ENCODE measurements at places on chromosomes 6 and 20. TPM values are rescaled to one million over a fixed set of nuclear protein-coding genes. Genes with fewer than 3 reads are reported as not detected.

Gene DEFB124
- not detected for total RNA-seq

Gene HLA-DRA
- not detected for total RNA-seq

Gene LKAAEAR1
- total RNA-seq: not detected

Gene KCNK5
- total RNA-seq: not detected

Gene ENPP1
- total RNA-seq: 56.5 TPM

Gene MYH7B
- 0.18 TPM for total RNA-seq

GRCh38 chr20:62393830-62394229 lies 6.9 kb downstream of the RPS21 start:
- H3K4me3 ChIP-seq: no peak overlapping the region
- DNase-seq: no peak
- H3K36me3 ChIP-seq: peaks cover 33% of the 10 kb centered on the region
- no peak overlapping the region for H3K27ac ChIP-seq
- peaks cover 9% of the 10 kb centered on the region for H3K4me1 ChIP-seq
- no peaks in the 10 kb centered on the region for H3K27me3 ChIP-seq

- peaks cover 35% of the 10 kb centered on the region for H3K4me1 ChIP-seq
- DNase-seq: no peak
- no peaks in the 10 kb centered on the region for H3K27me3 ChIP-seq
- peaks cover 6% of the 10 kb centered on the region for H3K36me3 ChIP-seq
These were observed 579 bp upstream of the BPHL start for GRCh38 chr6:3117912-3118352.

- H3K36me3 ChIP-seq: no peaks in the 10 kb centered on the region
- peaks cover 71% of the 10 kb centered on the region for H3K27me3 ChIP-seq
- no peak for DNase-seq
- H3K4me3 ChIP-seq: no peak overlapping the region
- no peaks in the 10 kb centered on the region for H3K4me1 ChIP-seq
These were observed 99.8 kb downstream of the SMOC2 start for GRCh38 chr6:168540713-168541291.

- H3K4me1 ChIP-seq: no peaks in the 10 kb centered on the region
- no peak overlapping the region for H3K27ac ChIP-seq
- no peaks in the 10 kb centered on the region for H3K27me3 ChIP-seq
- no peak overlapping the region for H3K4me3 ChIP-seq
These were observed 34.8 kb downstream of the C6orf118 start for GRCh38 chr6:165274611-165275010.

- peaks cover 20% of the 10 kb centered on the region for H3K4me1 ChIP-seq
- H3K27me3 ChIP-seq: no peaks in the 10 kb centered on the region
- no peak overlapping the region for H3K4me3 ChIP-seq
- no peak overlapping the region for H3K27ac ChIP-seq
- H3K36me3 ChIP-seq: peaks cover 3% of the 10 kb centered on the region
- no peak for DNase-seq
These were observed 4.2 kb downstream of the STMN3 start for GRCh38 chr20:63648895-63649589.

- no peak for DNase-seq
- H3K4me3 ChIP-seq: no peak overlapping the region
- no peaks in the 10 kb centered on the region for H3K36me3 ChIP-seq
These were observed 5.8 kb upstream of the SGK1 start for GRCh38 chr6:134323698-134324097.

DNA sequence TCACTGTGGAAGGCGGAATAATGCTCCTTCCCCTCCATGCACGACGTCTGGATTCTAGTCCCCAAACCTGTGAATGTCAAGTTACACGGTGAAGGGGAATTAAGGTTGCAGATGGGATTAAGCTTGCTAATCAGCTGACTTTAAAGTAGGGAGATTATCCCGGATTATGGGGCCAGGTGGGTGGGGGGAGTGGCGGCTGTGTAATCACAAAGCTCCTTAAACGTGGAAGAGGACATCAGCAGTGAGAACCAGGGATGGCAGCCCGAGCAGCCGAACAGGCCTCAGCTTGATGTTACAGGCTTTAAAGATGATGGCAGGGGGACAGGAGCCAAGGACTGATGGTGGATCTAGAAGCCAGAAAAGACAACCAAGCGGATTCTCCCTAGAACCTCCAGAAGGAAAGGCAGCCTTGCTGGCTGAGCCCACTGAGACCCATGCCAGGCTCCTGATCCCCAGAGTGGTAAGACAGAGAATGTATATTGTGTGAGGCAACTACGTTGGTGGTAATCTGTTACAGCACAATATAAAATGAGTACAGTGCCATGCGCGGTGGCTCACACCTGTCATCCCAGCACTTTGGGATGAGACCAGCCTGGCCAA lies 117.5 kb downstream of the SCML4 start:
- no peak overlapping the region for H3K27ac ChIP-seq
- no peaks in the 10 kb centered on the region for H3K36me3 ChIP-seq
- peaks cover 11% of the 10 kb centered on the region for H3K4me1 ChIP-seq
- H3K27me3 ChIP-seq: no peaks in the 10 kb centered on the region
- H3K4me3 ChIP-seq: no peak overlapping the region
- DNase-seq: no peak

DNA sequence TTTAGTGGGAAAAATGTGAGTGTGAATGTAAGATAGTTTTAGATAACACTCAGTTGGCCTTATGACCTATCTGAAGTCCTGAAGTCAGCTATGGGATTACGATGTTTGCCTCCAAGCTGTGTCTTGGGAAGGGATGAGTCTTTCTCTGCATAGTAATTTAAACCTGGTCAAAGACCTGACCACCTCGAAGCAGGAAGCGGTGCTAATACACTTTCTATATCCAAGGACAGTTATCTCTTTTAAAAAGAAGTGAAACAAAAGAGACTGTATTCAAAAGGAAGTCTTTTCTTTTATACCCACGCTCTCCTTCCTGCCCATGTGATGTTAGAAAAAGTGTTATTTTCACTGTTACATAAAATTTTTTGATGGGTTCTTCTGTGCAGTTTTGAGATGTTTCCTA lies 94.9 kb downstream of the JARID2 start:
- H3K4me3 ChIP-seq: no peak overlapping the region
- H3K27me3 ChIP-seq: no peaks in the 10 kb centered on the region
- DNase-seq: no peak

DNA sequence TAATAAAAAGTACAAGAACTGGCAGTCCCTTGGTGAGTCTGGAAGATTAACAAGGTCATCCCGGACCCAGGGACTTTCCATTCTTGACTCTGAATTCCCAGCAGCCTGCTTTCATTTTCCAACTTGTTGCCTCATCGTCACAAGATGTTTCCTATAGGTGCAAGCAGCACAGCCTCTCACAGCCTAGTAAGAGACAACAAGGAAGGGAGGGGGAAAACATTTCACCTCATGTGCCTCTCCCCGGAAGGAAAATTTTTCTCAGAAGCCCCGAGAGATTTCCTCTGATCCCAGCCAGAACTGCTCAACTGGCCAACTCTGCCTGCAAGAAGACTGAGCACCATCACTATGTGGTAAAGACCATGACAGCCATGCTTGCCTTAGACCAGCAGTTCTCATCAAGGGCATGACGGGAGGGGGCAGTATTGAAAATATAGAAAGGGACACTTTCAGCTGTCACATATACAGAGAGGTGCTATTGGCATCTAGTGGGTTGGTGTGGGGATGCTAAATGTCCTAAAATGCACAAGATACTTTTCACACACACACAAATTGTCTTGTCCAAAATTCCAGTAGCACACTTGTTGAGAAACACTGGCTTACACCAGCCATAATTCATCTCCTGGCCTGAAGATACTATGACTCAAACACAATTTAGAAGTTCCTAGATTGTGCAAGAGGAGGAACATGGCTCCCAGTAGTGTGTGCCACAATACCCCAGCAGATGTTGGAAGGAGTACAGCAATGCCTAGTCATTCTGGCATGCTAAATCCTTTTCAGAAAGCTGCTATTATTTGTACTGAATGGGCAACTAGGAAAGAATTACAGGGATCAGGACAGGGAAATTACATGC lies 10.8 kb upstream of the WTAP start:
- H3K36me3 ChIP-seq: no peaks in the 10 kb centered on the region
- H3K27ac ChIP-seq: no peak overlapping the region
- no peak for DNase-seq
- no peaks in the 10 kb centered on the region for H3K27me3 ChIP-seq

DNA sequence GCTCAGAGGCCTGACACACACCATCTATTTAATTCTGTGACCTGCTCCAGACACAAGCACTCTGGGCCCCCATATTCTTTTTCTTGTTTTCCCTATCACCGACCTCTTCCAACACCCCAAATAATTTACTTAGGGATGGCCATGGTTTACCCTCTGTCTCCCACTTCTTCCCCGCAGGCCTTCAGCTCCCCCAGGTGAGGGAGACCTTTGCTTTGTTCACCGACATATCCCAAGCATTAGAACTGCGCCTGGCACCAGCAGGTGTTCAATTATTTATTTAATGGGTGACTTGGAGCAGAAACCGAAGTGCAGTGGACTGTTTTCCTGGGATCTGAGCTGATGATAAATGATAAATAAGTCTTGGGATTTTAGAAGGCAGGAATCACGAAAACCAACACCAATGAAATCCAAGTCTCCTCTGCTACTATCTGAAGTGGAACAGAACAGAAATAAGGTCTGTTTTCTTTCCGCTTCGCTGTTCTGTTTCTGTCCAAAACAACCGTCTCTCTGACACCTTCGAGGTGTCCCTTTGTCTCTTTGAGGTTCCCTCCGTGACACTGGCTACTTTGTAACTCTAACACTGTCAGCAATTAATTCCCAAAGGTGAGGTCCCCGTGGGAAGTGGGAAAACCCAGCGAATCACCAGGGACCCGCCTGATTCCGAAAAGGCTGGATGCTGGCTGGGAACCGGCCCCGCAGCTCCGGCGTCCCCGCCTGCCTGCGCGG lies 1.1 kb upstream of the RIN2 start:
- H3K36me3 ChIP-seq: no peaks in the 10 kb centered on the region
- DNase-seq: no peak
- H3K4me1 ChIP-seq: peaks cover 37% of the 10 kb centered on the region
- peak overlapping the region; percentile 61 for H3K4me3 ChIP-seq
- no peaks in the 10 kb centered on the region for H3K27me3 ChIP-seq
- no peak overlapping the region for H3K27ac ChIP-seq

DNA sequence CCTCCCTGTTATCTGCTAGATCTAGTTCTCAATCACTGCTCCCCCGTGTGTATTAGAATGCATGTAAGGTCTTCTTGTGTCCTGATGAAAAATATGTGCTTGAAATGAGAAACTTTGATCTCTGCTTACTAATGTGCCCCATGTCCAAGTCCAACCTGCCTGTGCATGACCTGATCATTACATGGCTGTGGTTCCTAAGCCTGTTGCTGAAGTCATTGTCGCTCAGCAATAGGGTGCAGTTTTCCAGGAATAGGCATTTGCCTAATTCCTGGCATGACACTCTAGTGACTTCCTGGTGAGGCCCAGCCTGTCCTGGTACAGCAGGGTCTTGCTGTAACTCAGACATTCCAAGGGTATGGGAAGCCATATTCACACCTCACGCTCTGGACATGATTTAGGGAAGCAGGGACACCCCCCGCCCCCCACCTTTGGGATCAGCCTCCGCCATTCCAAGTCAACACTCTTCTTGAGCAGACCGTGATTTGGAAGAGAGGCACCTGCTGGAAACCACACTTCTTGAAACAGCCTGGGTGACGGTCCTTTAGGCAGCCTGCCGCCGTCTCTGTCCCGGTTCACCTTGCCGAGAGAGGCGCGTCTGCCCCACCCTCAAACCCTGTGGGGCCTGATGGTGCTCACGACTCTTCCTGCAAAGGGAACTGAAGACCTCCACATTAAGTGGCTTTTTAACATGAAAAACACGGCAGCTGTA lies 73.4 kb downstream of the PTPN1 start:
- no peaks in the 10 kb centered on the region for H3K4me1 ChIP-seq
- no peaks in the 10 kb centered on the region for H3K27me3 ChIP-seq

GRCh38 chr6:116011520-116011919 lies 49.2 kb downstream of the FRK start:
- no peak overlapping the region for H3K27ac ChIP-seq
- H3K27me3 ChIP-seq: no peaks in the 10 kb centered on the region
- no peaks in the 10 kb centered on the region for H3K36me3 ChIP-seq
- no peak overlapping the region for H3K4me3 ChIP-seq
- no peak for DNase-seq

DNA sequence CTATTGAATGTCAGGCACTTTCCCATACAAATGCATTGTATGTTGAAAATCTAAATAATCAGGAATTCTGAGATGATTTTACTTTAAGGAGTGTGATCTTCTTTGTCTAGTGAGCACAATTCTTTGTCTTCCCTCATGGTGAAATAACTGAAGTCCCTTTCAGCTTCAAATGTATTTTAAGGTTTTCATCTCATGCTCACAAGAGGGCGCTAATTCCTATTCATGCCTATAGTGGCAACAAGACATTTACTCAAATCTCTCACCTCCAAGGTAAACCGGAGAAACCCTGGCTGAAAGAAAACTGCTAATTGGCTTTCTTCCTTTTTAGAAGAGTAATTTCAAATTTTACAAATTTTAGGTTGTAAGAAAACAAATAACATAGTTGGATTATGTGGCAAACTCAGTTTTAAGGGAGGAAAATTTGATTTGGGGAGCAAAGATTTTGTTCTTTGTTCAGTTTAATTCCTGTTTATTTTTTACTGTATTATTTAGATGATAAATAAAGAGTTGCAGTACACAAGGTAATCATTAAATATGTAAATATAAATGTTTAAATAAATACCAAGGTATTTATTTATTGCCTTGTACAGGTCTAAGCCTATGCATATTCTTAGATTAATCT lies 69.1 kb downstream of the SLC35F1 start:
- no peak overlapping the region for H3K4me3 ChIP-seq
- no peak overlapping the region for H3K27ac ChIP-seq
- H3K36me3 ChIP-seq: no peaks in the 10 kb centered on the region
- H3K4me1 ChIP-seq: no peaks in the 10 kb centered on the region
- DNase-seq: peak; percentile 61

DNA sequence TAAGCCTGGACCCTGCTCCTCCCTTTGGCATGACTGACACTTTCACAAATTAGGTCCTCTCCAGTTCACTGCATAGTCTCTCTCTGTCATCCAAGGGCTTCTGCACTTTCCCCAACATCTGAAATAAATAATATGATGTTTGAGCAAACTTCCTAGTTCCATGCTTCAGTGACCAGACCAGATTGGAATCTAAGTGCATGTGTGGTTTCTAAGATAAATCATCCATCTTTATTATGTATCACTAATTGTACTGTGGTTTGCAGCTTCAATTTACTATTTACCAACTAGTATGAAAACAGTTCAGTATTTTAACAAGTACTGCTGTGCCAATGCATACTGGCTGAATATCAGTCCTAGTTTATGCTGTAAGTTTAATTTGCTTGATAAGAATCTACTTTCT lies 18.7 kb downstream of the SESN1 start:
- no peaks in the 10 kb centered on the region for H3K36me3 ChIP-seq
- no peak overlapping the region for H3K27ac ChIP-seq
- no peaks in the 10 kb centered on the region for H3K27me3 ChIP-seq
- DNase-seq: no peak
